MM.1S (cell line): ENCODE measurements at places on chromosomes 5 and 9.

DNA sequence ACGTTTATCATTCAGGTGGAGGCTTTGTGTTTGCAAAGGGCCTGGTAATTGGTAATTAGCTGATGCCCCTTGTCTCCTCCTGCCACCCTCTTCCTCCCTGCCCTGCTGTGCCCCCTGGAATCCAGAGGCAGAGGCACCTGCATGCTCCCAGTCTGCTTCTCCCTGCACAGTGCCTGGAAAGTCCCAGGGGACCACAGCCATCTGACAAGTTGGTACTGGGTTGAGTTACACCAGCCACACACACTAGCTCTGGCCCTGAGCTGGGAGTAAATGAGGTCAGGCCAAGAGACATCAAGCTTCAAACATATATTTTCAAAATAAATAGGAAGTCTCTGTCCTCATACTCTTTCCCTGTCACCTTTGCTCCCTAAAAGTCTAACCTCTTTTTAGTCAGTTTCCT is 56.3 kb downstream of the INSYN2B start:
- H3K27me3 ChIP-seq: no peaks in the 10 kb centered on the region
- no peak overlapping the region for H3K4me3 ChIP-seq
- H3K36me3 ChIP-seq: no peaks in the 10 kb centered on the region
- no peaks in the 10 kb centered on the region for H3K4me1 ChIP-seq
- no peak for DNase-seq
- no peak overlapping the region for H3K27ac ChIP-seq

- H3K4me1 ChIP-seq: no peaks in the 10 kb centered on the region
- no peak overlapping the region for H3K27ac ChIP-seq
- H3K4me3 ChIP-seq: no peak overlapping the region
- H3K27me3 ChIP-seq: no peaks in the 10 kb centered on the region
- no peaks in the 10 kb centered on the region for H3K36me3 ChIP-seq
- no peak for DNase-seq
Observed at GRCh38 chr9:104905153-104905901, 22.6 kb downstream of the ABCA1 start.

GRCh38 chr9:92648474-92648971 is 21.4 kb downstream of the IPPK start:
- no peak overlapping the region for H3K4me3 ChIP-seq
- peaks cover 3% of the 10 kb centered on the region; the same call in 1 of the 2 replicates for H3K36me3 ChIP-seq
- DNase-seq: no peak
- no peak overlapping the region for H3K27ac ChIP-seq
- H3K4me1 ChIP-seq: no peaks in the 10 kb centered on the region

- no peaks in the 10 kb centered on the region for H3K4me1 ChIP-seq
- no peak overlapping the region for H3K4me3 ChIP-seq
- no peak overlapping the region for H3K27ac ChIP-seq
- no peaks in the 10 kb centered on the region for H3K27me3 ChIP-seq
- 0 out of 2 replicates have a peak, but pooled peaks cover 2% of the 10 kb centered on the region for H3K36me3 ChIP-seq
- DNase-seq: no peak
Observed at GRCh38 chr5:76468635-76469425, 65.7 kb downstream of the IQGAP2 start.

DNA sequence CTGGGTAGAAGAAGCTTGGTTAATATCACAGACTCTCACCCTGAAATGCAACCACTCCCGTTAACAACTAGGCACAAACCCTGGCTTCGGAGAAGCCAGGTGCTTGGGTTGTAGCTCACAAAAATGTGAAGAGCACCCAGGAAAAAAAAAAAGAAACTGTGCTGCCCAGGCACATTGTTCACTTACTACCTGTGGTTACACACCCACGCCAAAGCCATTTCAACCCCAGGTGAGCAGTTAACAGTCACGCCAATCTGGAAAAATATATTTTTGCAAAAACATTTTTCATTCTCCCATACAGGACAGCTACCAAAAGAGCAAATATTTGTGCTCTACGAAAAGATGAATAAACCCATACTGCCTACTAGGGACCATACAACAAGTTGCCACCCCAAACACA is 49.2 kb downstream of the SIL1 start:
- no peak for DNase-seq
- H3K27ac ChIP-seq: no peak overlapping the region
- no peak overlapping the region for H3K4me3 ChIP-seq
- no peaks in the 10 kb centered on the region for H3K27me3 ChIP-seq

DNA sequence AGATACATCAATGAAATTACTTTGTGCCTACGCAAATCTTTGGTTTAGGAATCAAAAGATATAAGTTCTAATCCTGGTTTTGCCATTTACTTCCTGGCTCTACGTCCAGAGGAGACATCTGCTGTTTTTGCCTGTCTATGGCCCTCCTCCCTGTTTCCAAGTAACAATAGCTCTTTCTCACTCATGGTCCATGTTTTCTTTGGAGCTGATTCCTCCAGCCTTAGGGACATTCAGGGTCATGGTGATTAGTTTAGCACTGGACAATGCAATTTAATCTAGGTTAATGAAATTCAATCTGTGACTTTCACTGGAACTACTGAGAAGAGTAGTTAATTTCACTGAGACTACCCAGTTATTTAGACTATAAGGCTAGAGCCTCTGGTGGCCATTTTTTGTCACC is 170.6 kb downstream of the SEMA6A start:
- H3K4me1 ChIP-seq: no peaks in the 10 kb centered on the region
- no peaks in the 10 kb centered on the region for H3K36me3 ChIP-seq
- H3K4me3 ChIP-seq: no peak overlapping the region
- H3K27me3 ChIP-seq: no peaks in the 10 kb centered on the region
- DNase-seq: no peak
- no peak overlapping the region for H3K27ac ChIP-seq

GRCh38 chr5:110414360-110414759 is 312.1 kb downstream of the TMEM232 start:
- no peaks in the 10 kb centered on the region for H3K27me3 ChIP-seq
- no peaks in the 10 kb centered on the region for H3K36me3 ChIP-seq
- no peaks in the 10 kb centered on the region for H3K4me1 ChIP-seq
- no peak overlapping the region for H3K27ac ChIP-seq
- H3K4me3 ChIP-seq: no peak overlapping the region

GRCh38 chr9:138077898-138078540 is 200.4 kb downstream of the CACNA1B start:
- H3K27me3 ChIP-seq: peaks cover 89% of the 10 kb centered on the region
- no peaks in the 10 kb centered on the region for H3K4me1 ChIP-seq
- no peaks in the 10 kb centered on the region for H3K36me3 ChIP-seq
- no peak overlapping the region for H3K27ac ChIP-seq
- DNase-seq: no peak

GRCh38 chr5:150312518-150312917 is 9.8 kb upstream of the ARSI start:
- H3K27ac ChIP-seq: no peak overlapping the region
- H3K4me1 ChIP-seq: peaks cover 19% of the 10 kb centered on the region
- no peaks in the 10 kb centered on the region for H3K36me3 ChIP-seq

DNA sequence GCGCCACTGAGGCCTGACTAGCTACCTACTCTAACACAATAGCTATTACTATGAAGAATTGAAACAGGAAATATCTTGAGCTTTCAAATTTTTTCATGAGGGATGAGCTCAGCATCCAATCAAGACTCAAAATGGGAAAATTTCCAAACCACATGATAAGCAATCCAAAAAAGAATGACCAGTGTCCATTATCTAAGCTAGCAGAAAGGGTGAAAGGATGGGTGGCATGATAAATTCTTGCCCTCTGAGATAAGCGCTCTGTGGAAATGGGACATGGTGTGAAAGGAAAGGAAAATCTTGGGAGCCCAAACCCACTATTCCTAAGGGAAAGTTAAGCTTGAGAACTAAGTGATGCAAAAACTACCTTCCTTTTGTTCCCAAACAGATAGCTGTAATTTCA is 170.2 kb upstream of the NREP start:
- no peaks in the 10 kb centered on the region for H3K4me1 ChIP-seq
- H3K27me3 ChIP-seq: no peaks in the 10 kb centered on the region
- no peak overlapping the region for H3K27ac ChIP-seq
- no peak for DNase-seq
- H3K4me3 ChIP-seq: no peak overlapping the region

DNA sequence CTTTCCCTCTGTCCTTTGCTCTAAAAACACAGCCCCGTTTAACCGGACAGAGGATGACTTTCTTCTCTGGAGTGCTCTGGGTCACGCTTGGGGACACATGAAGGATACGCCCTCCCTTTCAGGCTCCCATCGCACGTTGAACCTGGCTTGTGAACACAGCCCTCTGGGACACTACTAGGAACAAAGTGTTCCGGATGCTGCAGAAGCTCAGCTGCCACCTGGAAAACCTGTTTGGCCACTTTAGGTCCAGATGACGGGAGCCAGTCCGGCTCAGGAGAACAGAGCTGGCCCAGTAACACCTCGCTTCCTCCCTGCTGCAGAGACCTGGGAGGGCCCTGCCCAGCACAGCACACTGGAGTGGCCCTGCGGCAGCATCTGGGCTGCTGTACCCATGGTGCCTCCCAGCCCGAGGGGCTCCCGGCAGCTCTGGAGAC is 60.1 kb downstream of the GADD45G start:
- no peaks in the 10 kb centered on the region for H3K36me3 ChIP-seq
- H3K27ac ChIP-seq: no peak overlapping the region
- no peak overlapping the region for H3K4me3 ChIP-seq
- no peaks in the 10 kb centered on the region for H3K4me1 ChIP-seq
- H3K27me3 ChIP-seq: no peaks in the 10 kb centered on the region

DNA sequence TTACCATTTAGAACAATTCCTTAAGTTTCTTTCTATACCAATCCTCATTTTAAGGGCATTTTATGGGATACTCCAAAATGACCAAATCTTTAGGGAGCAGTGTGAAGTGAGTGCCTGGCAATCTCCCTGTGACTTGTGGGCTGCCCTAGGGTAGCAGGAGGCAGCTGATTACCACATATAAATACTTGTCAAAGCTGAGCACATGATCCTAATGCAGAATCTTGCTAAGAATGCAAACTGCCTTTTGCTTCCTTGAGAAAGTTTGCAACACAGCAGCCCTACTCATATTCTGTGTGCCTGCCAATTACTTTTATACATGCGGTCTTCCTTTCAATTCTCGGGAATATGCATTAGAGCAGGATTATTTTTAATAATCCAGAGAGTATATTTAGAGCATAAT is 18.2 kb upstream of the NREP start:
- H3K4me1 ChIP-seq: peaks cover 16% of the 10 kb centered on the region
- DNase-seq: no peak
- no peaks in the 10 kb centered on the region for H3K36me3 ChIP-seq

DNA sequence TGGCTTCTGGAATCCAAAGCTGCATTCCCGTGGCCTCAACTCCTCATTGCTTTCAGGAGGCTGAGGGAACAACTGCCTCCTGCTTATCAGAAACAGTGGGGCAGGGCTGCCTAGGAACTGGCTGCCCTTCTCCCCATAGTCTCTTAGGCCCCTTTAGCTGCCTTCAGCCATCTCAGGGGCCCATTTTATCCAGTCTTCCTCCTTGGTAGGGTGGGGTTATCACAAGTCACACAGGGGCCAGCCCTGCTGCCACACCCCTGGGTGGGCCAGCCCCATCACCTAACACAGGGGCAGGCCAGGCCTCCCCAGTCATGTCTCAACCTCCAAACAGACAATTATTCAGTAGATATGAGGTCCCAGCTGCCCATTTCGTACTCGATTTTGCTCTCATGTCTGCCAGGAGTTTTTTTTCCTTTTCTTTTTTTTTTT is 3.9 kb downstream of the ALAD start:
- peaks cover 12% of the 10 kb centered on the region for H3K4me1 ChIP-seq
- no peak overlapping the region for H3K27ac ChIP-seq
- no peaks in the 10 kb centered on the region for H3K27me3 ChIP-seq
- no peak overlapping the region for H3K4me3 ChIP-seq
- H3K36me3 ChIP-seq: no peaks in the 10 kb centered on the region
- no peak for DNase-seq
